ENCODE measurements at places on chromosomes 5 and 9. TPM values are rescaled to one million over a fixed set of nuclear protein-coding genes. Genes with fewer than 3 reads are reported as not detected.

Gene PCDHB7
- not detected for total RNA-seq

Gene ESM1
- 0.73 TPM for total RNA-seq

DNA sequence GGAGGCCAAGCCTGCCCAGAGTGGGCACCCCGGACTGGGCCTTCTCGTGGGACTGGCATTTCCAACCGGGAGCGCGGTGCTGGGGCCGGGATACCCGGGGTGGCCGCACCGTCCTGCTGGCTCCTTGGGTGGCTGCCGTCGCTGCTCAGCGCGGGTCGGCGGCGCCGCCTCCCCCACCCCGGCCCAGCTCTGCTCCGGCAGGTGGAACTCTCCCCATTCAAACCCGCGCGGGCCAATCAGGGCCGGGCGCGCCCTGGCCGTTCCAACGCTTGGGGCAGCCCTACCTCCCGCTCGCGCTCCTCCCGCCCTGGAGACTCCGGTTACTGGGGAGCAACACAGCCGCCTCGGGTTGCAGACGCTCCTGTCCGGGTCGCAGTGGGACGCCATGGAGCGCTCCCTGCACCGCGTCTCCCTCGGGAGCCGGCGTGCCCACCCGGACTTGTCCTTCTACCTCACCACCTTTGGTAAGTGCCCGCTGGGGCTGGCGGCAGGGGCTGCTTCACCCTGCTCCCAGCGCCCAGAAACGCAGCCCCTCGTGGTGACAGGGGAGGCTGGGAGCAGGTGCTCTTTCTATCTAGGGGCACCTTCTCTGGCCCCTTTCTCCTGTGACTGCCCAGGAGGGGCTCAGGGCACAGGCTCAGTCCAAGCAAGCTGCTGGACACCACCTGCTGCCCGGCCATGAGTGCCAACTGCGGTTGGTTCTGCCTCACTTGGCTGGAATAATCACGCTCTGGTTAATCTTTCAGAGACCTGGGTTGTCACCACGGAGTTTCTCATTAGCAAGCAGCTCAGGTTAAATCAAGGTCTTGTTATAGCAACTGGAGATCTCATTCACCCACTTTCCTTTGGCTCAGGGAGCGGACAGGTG is at the start of gene RGS3:
Gene RGS3 (plus strand): TSS at position 310 of the 868 bp plus-strand sequence. CDS start 76 bp downstream, at position 386.
- H3K36me3 ChIP-seq: no peaks in the 10 kb centered on the region
- no peak within 1 kb of the TSS for H3K27ac ChIP-seq
- H3K4me1 ChIP-seq: no peaks in the 10 kb centered on the region
- no peaks in the 10 kb centered on the region for H3K27me3 ChIP-seq
- H3K4me3 ChIP-seq: no peak within 1 kb of the TSS

GRCh38 chr5:132370181-132370970 is 866 bp downstream of the SLC22A5 start:
- H3K4me3 ChIP-seq: peak overlapping the region; percentile 81
- peak overlapping the region; percentile 79 for H3K27ac ChIP-seq

Data from natural killer cell treated with Interleukin-12 subunit alpha and Interleukin-12 subunit beta and Interleukin-15 and Interleukin-18, amount 100 ng/mL, for 72 hours (primary cell).